Mammary epithelial cell (primary cell): ENCODE measurements at places on chromosomes 6 and 20. TPM values are rescaled to one million over a fixed set of nuclear protein-coding genes. Genes with fewer than 3 reads are reported as not detected.

DNA sequence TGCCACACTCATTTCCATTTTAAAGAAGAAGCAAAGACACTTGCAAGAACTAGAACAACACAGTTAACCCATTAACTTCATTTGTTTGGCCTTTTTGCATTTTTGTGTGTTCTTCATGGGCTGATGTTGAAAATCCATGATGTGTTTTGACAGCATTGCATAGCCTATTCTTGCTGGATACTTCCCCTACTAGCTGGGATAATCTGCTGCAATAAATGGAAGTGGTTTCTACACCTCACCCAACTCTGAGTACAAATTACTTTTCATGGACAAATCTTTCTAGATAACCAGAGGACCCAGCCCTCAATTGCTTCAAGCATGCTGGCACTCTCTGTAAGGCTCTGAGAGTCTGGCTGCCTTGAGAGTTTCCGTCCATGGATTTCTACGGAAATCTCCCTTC lies 26.5 kb downstream of the CST9L start:
- DNase-seq, result no peak

Gene RIPOR2
- 0.11 and 0.19 TPM in 2 replicates for total RNA-seq

Gene C6orf52
- 2.1 TPM in 1 of 2 replicates, not detected in the other for total RNA-seq

DNA sequence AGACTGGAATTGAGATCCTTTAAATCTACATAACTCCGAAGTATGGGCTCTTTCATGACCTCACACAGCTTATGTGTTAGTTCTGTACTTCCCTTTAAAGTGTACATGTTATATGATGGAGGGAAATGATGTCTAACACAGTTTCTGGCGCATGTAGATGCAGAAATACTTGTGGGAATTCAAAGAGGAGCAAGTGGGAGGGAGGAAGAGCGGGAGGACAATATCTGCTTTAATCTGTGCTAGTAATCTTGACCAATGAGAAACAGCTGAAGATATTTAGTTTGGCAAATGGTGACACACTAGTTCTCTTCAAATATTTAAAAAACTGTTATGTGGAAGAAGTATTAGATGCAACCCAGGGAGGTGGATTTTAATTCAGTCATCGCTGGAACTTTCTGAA lies 62.9 kb upstream of the PLEKHG1 start:
- DNase-seq, result no peak

GRCh38 chr6:6804843-6805615 lies 216.5 kb downstream of the LY86 start:
- no peak for DNase-seq

Gene SYNDIG1
- 5.7 TPM for total RNA-seq

GRCh38 chr20:326645-327185 lies 1.4 kb downstream of the SOX12 start:
- no peak for DNase-seq

Gene MICA
- total RNA-seq, result 29.9 and 51.2 TPM in 2 replicates

DNA sequence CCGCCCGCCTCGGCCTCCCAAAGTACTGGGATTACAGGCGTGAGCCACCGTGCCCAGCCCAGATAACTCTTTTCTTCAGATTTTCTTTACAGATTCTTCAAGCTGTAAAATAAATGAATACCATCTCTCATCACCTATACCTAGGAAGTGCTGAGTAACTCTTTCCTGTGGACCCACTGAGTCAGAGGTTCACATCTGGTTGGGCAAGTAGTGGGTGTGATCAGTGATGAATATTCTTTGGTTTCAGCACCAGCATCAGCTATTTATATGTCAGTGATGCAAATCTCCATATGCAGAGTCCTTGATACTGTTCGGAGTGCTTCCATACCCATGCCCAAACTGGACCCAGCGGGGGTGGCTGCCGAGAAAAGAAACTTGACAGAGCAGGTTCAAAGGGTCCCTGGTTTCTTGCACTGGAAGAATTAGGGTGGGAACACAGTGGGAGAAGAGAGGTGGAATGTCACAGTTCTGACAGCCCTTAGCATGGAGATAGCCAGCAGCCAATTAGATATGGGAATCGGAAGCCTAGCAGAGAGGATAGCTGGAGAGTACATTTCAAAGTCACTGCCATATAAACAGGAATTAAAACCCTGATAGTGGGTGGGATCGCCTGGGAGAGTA lies 64.9 kb upstream of the DDR1 start:
- DNase-seq, result peak; percentile 88

Gene HSPA1L
- total RNA-seq, result 0.83 TPM

- DNase-seq, result no peak
Observed at GRCh38 chr6:25439368-25439767, 160.2 kb downstream of the CARMIL1 start.

DNA sequence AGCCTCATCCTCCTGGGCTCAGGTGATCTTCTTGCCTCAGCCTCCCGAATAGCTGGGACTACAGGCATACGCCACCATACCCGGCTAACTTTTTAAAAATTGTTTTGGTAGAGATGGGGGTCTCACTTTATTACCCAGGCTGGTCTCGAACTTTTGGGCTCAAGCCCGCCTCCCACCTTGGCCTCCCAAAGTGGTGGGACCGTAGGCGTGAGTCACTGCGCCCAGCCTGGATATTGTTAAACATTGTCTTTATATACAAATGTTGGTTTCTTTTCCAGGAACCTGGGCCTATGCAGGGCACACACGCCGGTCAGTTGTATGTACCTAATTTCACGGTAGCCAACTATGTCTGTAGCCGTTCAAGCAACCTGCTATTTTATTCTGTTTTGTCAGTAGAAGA lies 60.1 kb downstream of the SYNJ2 start:
- no peak for DNase-seq
